Activated CD8-positive, alpha-beta memory T cell treated with anti-CD3 and anti-CD28 coated beads for 1 hour (primary cell): ENCODE measurements at places on chromosomes 3 and 15.

GRCh38 chr3:189233225-189233858 is 61.6 kb downstream of the TPRG1 start:
- DNase-seq: no peak

DNA sequence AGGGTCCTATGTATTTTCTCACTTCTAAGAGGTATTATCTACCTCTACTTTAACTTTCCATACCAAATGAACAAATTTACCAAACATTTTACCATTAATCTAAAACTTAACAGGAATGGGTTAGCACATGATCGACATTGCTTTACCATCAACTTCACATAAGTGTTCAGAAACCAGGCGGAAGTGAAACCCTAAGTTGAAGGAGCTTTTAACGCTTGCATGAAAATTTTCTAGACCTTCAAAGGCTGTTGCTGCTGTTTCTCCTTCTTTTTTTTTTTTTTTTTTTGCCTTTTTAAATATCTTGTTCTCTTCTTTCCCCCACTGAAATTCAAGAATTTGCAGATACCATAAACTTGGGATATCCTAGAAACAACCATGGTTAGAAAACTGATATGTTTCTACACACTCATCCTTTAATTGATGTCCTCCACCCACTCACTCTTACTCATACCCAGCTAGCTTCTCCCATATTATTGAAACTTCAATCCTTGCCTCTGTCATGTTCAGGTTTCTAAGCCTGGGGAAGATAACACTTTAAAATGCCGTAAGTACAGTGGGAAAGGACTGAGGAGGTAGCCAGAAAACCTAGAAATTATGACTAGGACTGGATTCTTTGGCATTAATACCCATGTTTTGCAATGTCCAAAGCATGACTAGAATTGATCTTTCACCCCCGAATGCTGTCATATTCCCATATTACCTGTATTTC is 24.7 kb downstream of the MYO5A start:
- no peak for DNase-seq

DNA sequence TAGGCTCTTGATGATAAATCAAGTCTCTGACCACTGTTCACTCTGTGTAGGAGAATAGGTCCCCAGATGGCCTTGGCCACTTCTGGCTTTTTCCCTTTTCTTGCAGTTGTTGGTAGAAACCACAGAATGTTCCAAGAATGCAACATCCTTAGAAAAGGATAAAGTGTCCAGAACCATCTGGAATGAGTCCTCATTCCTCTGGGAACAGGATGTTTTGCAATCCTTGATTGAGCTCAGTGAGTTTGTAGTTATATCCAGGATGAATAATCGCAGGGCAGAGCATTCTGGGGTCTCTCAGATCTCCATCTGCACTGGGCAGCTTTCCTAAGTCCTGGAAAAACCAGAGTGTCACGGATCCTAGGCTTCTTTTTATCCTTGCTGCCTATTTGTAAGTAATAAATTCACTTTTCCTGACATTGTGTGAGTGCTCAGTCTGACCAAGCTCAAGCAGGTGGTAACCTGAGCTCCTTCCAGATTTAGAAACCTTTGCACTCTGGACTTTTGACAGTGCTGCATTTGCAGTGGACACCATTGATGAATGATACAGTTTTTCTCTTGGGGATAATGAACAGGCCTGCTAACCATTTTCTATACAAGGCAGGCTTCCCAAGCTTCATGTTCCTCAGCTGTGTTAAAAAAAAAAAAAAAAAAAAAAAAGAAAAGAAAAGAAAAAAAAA is 1028.6 kb downstream of the OTOL1 start:
- no peak for DNase-seq

DNA sequence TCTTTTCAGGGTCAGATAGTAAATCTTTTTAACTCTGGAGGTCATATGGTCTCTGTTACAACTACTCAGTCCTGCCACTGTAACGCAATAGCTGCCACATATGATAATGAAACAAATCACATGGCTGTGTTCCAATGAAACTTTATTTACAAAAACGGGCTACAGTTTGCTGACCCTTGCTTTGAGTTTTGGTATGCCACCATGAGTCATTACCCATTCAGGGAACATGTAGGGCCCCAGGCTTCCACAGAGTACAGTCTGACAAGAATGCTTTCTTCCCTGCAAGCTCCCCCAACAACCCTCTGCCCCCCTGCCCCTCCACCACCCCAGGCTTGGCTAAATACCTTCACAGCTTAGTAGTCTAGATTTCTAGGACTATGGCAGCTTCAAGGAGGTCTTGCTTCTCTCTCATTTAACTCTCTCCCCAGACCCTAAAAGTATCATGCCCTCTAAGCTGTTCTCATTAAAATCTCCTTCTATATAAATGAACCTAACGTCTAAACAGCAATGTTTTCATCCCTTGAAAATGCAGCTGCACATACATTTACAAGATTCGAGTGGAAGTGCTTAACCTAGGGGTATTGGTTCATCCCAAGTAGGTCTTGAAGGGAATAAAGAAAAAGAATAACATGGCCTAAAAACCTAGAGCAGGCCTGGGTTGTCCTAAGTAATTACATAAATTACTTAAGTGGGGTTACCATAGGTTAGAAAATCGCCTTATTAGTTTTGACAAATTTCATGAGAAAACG is 117.8 kb upstream of the PRICKLE2 start:
- no peak for DNase-seq

- DNase-seq: no peak
Observed at GRCh38 chr3:18087988-18088387, 337.2 kb downstream of the SATB1 start.

DNA sequence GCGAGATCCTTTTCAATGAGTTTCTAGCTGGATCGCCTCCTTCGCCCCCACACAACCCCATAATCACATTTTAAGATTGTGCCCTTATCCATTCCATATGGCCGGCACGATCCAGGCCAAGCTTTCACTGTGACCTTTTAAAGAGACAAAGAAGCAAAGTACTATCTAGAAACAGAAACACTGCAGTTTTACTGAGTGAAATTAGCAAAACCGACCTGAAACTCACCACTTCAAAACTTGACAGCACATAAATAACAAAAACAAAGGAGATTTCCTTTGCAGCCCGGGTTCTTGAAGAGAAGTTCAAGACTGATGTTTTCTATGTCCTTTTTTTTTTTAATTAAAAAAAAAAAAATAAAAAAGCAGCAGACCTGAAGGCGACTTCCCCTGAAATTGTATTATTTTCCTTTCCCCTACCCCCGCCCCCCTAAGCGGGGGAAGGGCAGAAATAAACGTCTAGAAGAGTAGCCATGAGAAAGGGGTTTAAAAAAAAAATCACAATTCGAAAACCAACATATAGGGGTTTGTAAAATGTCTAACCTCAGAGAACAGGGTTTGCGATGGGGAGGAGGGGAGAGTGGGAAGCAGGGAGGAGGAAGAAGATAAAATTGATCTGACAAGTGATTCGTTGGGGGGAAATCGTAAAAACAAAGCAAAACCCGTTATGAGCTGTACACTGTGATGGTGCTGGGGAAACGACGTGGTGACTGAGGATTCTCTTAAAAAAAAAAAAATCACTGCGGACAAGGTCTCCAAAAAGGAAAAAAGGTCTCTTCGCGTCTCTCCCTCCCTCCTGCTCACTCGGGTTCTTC is 1.5 kb downstream of the SATB1 start:
- no peak for DNase-seq

DNA sequence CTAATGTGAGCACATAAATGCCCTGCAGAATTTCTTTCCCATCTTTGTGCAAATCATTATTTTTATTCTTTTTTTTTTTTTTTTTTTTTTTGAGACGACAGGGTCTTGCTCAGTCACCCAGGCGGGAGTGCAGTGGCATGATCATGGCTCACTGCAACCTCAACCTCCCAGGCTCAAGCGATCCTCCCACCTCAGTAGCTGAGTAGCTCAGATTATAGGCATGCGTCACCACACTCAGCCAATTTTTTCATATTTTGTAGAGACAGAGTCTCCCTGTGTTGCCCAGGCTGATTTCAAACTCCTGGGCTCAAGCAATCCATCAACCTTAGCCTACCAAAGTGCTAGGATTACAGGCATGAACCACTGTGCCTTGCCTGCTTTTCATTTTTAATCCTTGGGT is 22.9 kb downstream of the DAG1 start:
- no peak for DNase-seq

GRCh38 chr3:126121074-126121473 is 37.1 kb upstream of the SLC41A3 start:
- no peak for DNase-seq

- no peak for DNase-seq
Observed at GRCh38 chr3:31929826-31930502, 51.1 kb downstream of the OSBPL10 start.

DNA sequence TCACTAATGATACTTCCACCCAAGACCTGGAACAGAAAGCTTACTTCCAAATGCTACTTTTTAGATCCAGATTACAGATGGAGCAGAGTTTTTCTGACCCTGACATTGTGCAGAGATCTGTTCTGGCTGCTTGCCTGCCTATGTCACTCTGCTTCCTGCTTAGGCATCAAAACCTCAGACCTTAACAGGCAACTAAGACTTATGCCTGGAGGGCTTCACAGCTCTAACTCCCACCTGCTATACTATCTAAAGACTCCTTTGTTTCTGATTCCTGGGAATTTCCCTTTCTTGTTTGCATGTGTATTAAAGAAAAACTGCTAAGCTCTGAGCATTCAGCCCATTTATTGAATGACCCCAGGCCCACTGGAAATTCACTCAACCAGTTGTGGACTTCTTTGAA is 157.4 kb upstream of the NPHP3 start:
- DNase-seq: no peak
